ENCODE measurements at places on chromosomes 6 and 20. TPM values are rescaled to one million over a fixed set of nuclear protein-coding genes. Genes with fewer than 3 reads are reported as not detected.

DNA sequence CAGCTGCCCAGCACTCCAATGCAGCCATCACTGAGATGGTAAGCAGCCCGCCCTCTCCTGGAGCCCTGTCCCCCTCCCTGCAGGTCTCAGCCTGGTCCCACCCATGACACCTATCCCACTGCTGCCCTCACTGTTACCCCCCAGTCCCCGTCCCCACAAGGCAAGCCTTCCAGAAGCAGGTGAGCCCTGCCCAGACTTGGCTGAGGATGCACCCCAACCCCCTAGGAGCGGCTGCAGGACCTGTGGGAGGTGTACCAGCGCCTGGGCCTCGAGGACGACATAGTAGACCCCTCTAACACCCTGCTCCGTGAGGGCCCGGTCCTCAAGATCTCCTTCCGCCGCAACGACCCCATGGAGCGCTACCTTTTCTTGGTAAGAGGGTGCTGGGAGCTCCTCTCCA lies 9.2 kb downstream of the FGD2 start:
- no peaks in the 10 kb centered on the region for H3K36me3 ChIP-seq
- no peak for DNase-seq
- H3K4me3 ChIP-seq: no peak overlapping the region
- no peaks in the 10 kb centered on the region for H3K27me3 ChIP-seq

- DNase-seq: no peak
- H3K27me3 ChIP-seq: no peaks in the 10 kb centered on the region
- no peaks in the 10 kb centered on the region for H3K4me1 ChIP-seq
- no peak overlapping the region for H3K27ac ChIP-seq
- H3K4me3 ChIP-seq: no peak overlapping the region
These were observed 38.2 kb downstream of the KIF6 start for GRCh38 chr6:39686976-39687375.

Gene HCRTR2
- not detected for total RNA-seq

- no peaks in the 10 kb centered on the region for H3K4me1 ChIP-seq
- DNase-seq: no peak
- H3K4me3 ChIP-seq: no peak overlapping the region
- H3K36me3 ChIP-seq: no peaks in the 10 kb centered on the region
- H3K27ac ChIP-seq: no peak overlapping the region
These were observed 678.1 kb upstream of the ID4 start for GRCh38 chr6:19159089-19159488.

- no peak within 1 kb of the TSS for H3K4me3 ChIP-seq
- no peak for DNase-seq
- H3K27ac ChIP-seq: no peak within 1 kb of the TSS
- peaks cover 2% of the 10 kb centered on the region for H3K27me3 ChIP-seq
- H3K4me1 ChIP-seq: no peaks in the 10 kb centered on the region
These were observed at the start of gene LTA for GRCh38 chr6:31572041-31572911. Gene LTA, plus strand, starts transcription at chr6:31572289. Its CDS starts 454 bp downstream, at chr6:31572743.

DNA sequence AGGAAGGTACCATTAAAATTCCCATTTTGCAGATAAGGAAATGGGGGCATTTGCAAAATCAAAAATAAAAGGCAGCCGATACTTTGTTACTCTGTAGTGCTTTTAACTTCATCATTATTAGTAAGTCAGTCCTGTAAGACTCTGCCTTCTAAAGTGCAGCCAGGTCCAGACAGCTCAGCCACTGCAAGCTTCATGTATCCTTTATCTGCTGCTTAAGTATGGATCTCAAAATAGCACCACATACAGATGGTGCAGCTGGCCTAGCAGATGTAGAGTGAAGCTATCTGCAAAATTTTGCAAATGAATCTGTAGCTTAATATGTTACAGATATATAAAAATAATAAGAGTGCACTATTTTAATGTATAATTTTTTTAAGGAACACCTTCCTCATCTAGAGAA lies 53.4 kb downstream of the NUS1 start:
- H3K36me3 ChIP-seq: no peaks in the 10 kb centered on the region
- no peak overlapping the region for H3K27ac ChIP-seq
- H3K4me1 ChIP-seq: no peaks in the 10 kb centered on the region
- no peaks in the 10 kb centered on the region for H3K27me3 ChIP-seq
- no peak overlapping the region for H3K4me3 ChIP-seq

GRCh38 chr6:10184371-10185227 lies 230.3 kb downstream of the TFAP2A start:
- H3K36me3 ChIP-seq: no peaks in the 10 kb centered on the region
- H3K27ac ChIP-seq: no peak overlapping the region
- no peak overlapping the region for H3K4me3 ChIP-seq
- no peak for DNase-seq

DNA sequence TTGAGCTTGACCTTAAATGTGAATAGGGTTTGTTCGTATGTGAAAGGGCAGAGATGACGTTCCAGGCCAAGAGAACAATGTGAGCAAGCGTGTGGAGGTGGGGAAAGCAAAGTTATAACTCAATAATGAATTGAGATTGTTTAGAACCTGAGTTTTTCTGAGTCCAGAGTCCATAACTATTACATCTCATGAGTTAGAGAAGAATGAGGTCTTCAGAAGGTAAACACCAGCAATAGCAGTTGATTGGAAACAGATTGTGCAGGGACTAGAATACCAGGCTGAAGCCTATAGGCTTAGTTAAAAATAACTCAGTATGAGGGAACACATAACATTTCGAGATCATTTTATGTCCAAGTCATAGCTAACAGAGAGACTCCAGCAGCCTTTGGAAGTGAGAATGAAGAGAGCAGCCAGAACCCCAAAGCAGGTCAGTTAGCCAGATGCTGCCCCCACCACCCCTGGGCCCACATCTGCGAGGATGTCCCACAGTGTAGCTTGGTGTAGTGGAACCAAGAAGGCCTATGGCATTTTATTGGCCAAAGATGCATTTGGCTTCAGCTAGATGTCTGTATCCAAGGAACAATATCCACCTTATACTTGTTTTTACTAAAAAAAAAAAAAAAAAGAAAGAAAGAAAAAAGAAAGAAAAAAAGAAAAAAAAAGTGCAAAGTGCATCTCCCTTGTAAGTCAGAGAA lies 121.7 kb downstream of the TNFRSF21 start:
- H3K27me3 ChIP-seq: no peaks in the 10 kb centered on the region
- H3K4me1 ChIP-seq: no peaks in the 10 kb centered on the region
- H3K36me3 ChIP-seq: no peaks in the 10 kb centered on the region
- DNase-seq: no peak
- H3K4me3 ChIP-seq: no peak overlapping the region
- H3K27ac ChIP-seq: no peak overlapping the region

DNA sequence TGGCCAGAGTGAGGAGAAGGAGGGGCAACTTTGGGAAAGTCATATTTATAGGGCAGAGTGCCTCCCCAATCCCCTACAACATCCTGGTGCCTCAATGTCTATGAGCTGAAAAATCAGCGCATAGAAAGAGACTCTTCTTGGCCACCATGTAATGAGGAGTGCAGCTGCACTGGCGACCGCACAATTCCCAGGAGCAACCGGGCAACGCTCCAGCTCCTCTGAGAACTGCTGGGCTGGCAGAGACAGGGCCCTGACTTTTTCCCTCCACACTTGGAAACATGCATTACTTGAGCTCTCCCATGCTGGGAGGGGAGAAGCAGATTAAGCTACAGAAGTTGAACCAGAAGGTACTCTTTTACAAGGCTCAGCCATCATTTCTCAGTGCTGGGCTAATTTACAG lies 31.4 kb upstream of the MARCKS start:
- no peaks in the 10 kb centered on the region for H3K36me3 ChIP-seq
- no peaks in the 10 kb centered on the region for H3K4me1 ChIP-seq
- H3K27me3 ChIP-seq: no peaks in the 10 kb centered on the region
- DNase-seq: peak; percentile 89
- no peak overlapping the region for H3K27ac ChIP-seq
- no peak overlapping the region for H3K4me3 ChIP-seq

Gene MRAP2
- total RNA-seq: 65.1 TPM

GRCh38 chr6:50998905-50999304 lies 180.2 kb downstream of the TFAP2B start:
- H3K27ac ChIP-seq: no peak overlapping the region
- H3K4me3 ChIP-seq: no peak overlapping the region
- no peaks in the 10 kb centered on the region for H3K4me1 ChIP-seq
- DNase-seq: no peak
- no peaks in the 10 kb centered on the region for H3K27me3 ChIP-seq
- no peaks in the 10 kb centered on the region for H3K36me3 ChIP-seq

GRCh38 chr6:1153696-1154245 lies 158.1 kb upstream of the FOXQ1 start:
- no peaks in the 10 kb centered on the region for H3K36me3 ChIP-seq
- H3K4me1 ChIP-seq: no peaks in the 10 kb centered on the region
- peaks cover 3% of the 10 kb centered on the region for H3K27me3 ChIP-seq
- H3K4me3 ChIP-seq: no peak overlapping the region

- H3K4me1 ChIP-seq: no peaks in the 10 kb centered on the region
- no peak overlapping the region for H3K4me3 ChIP-seq
- H3K27me3 ChIP-seq: no peaks in the 10 kb centered on the region
- no peak for DNase-seq
- H3K36me3 ChIP-seq: no peaks in the 10 kb centered on the region
These were observed 8.1 kb upstream of the DLGAP4 start for GRCh38 chr20:36298061-36298460.

Gene PAX1
- total RNA-seq: not detected

DNA sequence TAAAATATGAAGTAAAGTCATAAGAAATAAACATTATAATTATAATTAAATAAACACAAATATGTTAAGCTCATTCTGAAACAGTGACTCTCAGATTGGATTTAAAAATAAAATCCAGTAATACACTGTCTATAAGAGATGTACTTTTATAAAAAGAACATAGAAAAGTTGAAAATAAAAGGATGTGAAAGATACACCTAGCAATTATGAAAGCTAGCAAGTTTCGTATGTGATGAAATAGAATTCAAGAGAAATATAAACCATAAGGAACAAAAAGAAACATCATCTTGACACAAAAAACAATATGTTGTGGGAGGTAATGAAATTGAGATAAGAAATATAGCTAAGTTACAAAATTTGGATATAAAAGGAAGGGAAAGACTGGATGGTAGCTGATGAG lies 128.6 kb upstream of the CNR1 start:
- no peak for DNase-seq
- no peaks in the 10 kb centered on the region for H3K4me1 ChIP-seq
- H3K27me3 ChIP-seq: no peaks in the 10 kb centered on the region
- H3K27ac ChIP-seq: no peak overlapping the region

GRCh38 chr6:5930143-5930770 lies 76.5 kb downstream of the NRN1 start:
- H3K27ac ChIP-seq: no peak overlapping the region
- DNase-seq: no peak
- H3K4me1 ChIP-seq: no peaks in the 10 kb centered on the region
- no peaks in the 10 kb centered on the region for H3K27me3 ChIP-seq
- no peak overlapping the region for H3K4me3 ChIP-seq

GRCh38 chr6:7143476-7143974 lies 35.8 kb downstream of the RREB1 start:
- H3K4me3 ChIP-seq: no peak overlapping the region
- H3K4me1 ChIP-seq: peaks cover 3% of the 10 kb centered on the region
- H3K27ac ChIP-seq: no peak overlapping the region

- no peak overlapping the region for H3K27ac ChIP-seq
- no peaks in the 10 kb centered on the region for H3K36me3 ChIP-seq
These were observed 3.6 kb downstream of the TOP1 start for GRCh38 chr20:41032271-41032670.

Gene TRAPPC3L
- total RNA-seq: 0.55 TPM

Gene TMEM242
- total RNA-seq: 13.1 TPM

GRCh38 chr6:35295521-35296315 lies 1.9 kb upstream of the DEF6 start:
- H3K36me3 ChIP-seq: peaks cover 7% of the 10 kb centered on the region
- H3K27ac ChIP-seq: no peak overlapping the region
- no peaks in the 10 kb centered on the region for H3K4me1 ChIP-seq

Gene FOXF2
- total RNA-seq: 0.52 TPM

Gene MCM3
- total RNA-seq: 24.5 TPM

GRCh38 chr6:147195510-147195909 lies 8.7 kb upstream of the STXBP5 start:
- H3K4me1 ChIP-seq: no peaks in the 10 kb centered on the region
- no peaks in the 10 kb centered on the region for H3K36me3 ChIP-seq
- no peak overlapping the region for H3K4me3 ChIP-seq
- H3K27me3 ChIP-seq: no peaks in the 10 kb centered on the region
- no peak for DNase-seq

Measured in aorta (tissue), 5 donors.